ENCODE measurements at places on chromosomes 11 and 22.

GRCh38 chr11:2027708-2028107 lies 30.1 kb upstream of the H19 start:
- no peak for DNase-seq

GRCh38 chr11:132430429-132431062 lies 1060.1 kb downstream of the NTM start:
- DNase-seq = no peak

- no peak for DNase-seq
Observed at GRCh38 chr11:91837411-91838330, 386.9 kb upstream of the FAT3 start.

- no peak for DNase-seq
Observed at GRCh38 chr11:30489076-30489475, 97.1 kb downstream of the MPPED2 start.

GRCh38 chr22:36762687-36763260 lies 13.1 kb downstream of the IFT27 start:
- no peak for DNase-seq

DNA sequence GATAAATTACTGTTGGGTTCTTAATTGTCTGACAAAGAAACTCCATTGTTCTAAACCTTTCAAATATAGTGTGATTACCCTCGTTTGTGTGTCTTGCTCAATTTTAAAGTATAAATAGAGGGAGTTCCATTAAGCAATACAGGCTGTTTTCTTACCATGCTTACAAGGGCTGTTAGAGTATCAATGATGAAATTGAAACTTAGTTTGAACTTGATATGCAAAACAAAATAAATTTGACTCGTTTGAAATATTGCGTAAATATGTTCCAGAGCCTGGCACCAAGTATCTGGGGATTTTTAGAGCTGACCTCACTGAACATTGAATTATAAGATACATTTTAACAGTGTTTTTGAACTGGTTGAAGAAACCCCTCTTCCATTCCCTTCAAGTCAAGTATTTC lies 31.7 kb downstream of the TEAD1 start:
- DNase-seq = no peak

GRCh38 chr22:22799561-22799960 lies 88.1 kb upstream of the IGLL5 start:
- no peak for DNase-seq

GRCh38 chr11:70471254-70471653 lies 72.9 kb downstream of the CTTN start:
- DNase-seq = no peak

DNA sequence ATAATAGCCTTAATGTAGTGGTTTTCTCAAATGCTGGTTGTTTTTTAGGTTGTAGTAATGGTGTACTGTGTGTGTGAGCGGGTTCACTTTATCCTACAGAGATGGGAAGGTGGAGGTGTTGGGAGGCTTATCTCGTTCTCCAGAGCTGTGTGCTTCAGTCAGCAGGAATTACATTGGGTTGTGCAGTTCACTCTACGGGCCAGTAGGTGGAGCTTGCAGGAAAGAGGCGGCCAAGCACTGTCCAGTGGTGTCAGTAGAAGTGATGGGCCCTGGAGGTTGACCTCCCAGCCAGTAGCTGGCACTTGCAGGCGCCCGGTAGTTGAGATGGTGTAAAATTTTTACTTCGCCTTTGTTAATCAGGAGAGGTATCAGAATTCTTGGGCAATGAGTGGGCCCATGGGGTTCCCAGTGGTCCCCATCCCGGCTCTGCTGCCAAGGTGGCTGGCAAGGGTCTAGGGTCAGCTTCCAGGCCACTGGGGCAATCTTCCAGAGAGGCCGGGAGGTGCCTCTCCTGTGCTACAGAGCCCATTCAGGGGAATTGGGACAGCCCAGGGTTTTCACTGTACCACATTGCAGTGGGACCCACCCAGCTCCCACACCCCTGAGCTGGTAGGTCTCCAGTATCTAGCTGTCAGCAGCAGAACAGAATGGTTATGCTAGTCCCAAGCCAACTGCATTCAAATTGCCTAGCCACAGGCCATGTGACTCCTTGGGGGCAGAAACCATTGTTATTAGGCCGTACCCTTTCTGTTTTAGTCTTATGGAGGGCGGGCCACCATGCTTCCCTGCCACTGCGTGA lies 43.9 kb downstream of the BIRC2 start:
- peak; percentile 45 for DNase-seq

GRCh38 chr11:81000735-81001134 lies 1559.9 kb upstream of the TENM4 start:
- DNase-seq = no peak

- no peak for DNase-seq
Observed at GRCh38 chr11:4560467-4560866, 15.5 kb downstream of the OR52M1 start.

DNA sequence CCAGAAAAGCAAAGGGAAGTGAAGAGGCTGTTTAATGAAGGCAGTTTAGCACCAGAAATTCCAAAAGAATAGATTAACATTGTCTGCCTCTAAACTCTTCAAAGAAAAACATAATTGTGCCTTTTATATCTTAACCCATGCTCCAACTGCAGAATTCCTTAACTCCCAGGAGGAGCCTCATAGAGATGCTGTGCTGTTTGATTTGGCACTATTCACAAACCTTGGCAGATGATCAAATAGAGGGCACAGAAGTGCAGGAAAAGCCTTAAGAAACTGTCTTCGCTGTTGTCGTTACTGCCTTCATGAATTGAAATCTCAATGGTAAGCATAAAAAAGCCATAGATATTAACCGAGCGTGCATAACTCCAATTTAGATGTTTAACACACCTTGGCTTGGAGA lies 124.1 kb upstream of the MPPED2 start:
- no peak for DNase-seq

DNA sequence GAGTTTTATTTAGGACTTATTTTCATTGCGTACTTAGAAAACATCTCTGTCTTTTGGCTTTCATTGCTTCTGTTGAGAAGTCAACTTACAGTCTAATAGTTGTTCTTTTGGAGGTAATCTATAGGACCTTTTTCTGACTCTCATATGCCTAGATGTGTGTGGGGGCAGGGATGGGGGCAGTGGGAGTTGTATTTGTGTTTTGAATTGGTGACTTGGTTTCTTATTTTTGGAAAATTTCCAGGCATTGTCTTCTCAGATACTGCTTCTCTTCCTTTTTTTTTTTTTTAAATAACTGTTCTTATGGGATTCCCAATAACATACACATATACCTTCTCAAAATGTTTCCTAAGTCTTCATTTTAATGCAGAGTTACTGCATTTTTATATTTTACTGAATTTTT lies 58.0 kb downstream of the FAR1 start:
- no peak for DNase-seq

DNA sequence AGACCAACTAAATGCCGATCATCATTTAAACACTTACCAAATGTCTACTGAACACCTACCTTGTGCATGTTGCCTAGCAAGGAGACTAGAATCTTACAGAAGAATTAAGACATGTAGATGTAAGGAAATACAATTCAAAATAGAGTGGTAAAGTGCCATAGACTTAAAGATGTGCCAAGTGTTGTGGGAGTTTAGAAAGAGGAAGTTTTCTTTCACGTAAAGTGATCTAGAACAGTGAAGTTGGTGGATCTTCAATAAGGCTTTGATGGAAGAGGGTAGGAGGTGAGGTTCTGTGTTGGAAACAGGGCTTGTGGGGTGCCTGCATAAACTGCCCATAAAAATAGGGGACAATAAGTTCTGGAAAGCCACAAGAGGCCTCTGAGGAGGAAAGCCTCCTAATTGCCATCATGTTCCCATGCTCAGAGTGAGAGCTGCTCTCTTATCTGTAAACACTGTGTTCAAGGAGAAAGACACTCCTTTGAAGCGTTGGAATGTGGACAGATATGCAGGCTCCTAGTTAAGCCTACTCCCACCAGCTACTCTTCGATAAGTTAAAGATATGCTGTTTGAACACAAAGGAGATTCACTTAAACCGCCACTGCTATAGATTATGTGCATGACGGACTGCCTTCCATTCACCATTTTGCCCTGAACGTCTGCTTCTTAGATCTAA lies 66.7 kb downstream of the HSD17B12 start:
- no peak for DNase-seq

DNA sequence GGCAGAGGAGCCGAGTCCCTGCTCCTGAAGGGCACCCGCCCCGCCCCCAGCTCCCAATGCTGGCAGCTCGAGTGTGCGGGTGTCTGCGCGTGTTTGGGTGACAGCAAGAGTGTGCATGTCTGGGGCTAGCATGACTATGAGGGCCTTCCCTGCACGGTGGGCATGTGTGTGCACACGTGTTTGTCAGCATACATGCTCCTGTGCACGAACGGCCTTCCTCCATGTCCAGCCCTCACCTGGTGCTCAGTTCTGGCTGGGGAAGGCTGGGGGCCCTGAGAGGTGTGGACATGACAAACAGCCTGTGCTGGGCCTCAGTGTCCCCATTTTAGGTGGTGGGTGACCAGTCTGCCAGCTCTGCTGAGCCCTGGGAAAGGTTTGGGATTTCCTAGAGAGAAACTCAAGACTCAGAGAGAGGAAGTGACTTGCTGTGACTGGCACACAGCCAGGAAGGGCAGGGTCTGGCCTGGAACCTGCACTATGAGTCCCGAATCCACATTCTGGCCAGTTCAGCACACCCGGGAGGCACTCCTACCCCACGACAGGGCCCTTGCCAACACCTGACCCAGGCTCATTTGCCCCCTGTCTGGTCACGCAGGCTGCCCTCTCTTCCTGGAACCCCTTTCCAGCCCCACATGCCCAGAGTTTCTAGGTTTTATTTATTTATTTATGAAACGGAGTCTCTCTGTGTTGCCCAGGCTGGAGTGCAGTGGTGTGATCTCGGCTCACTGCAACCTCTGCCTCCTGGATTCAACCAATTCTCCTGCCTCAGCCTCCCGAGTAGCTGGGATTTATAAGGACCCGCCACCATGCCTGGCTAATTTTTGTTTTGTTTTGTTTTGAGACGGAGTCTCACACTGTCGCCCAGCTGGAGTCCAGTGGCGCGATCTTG lies 3.3 kb upstream of the SHISA8 start:
- DNase-seq = peak; percentile 52

GRCh38 chr11:10641177-10641911 lies 52.2 kb downstream of the IRAG1 start:
- peak; percentile 57 for DNase-seq

- no peak for DNase-seq
Observed at GRCh38 chr11:105132716-105133511, 6.7 kb downstream of the CARD18 start.

DNA sequence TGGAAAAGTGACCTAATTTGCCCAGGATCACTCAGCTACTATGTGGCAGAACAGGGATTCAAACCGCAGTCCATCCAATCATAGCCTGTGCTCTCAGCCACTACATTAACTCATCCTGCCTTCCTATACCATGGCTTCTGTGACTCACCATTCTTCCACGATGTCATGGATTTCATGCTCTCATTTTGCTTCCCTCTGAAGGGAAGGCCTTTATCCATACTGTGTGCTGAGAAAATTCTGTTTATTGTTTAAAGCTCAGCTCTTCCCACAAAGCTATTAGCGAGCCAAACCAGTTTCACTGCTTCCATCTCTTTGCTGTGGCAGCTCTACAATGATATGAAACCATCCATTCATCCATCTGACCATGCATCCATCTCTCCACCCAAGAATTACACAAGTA lies 289.9 kb downstream of the TENM4 start:
- no peak for DNase-seq

GRCh38 chr11:115112754-115113153 lies 391.5 kb downstream of the CADM1 start:
- DNase-seq = no peak

- no peak for DNase-seq
Observed at GRCh38 chr22:41996826-41997225, 1.8 kb upstream of the WBP2NL start.

DNA sequence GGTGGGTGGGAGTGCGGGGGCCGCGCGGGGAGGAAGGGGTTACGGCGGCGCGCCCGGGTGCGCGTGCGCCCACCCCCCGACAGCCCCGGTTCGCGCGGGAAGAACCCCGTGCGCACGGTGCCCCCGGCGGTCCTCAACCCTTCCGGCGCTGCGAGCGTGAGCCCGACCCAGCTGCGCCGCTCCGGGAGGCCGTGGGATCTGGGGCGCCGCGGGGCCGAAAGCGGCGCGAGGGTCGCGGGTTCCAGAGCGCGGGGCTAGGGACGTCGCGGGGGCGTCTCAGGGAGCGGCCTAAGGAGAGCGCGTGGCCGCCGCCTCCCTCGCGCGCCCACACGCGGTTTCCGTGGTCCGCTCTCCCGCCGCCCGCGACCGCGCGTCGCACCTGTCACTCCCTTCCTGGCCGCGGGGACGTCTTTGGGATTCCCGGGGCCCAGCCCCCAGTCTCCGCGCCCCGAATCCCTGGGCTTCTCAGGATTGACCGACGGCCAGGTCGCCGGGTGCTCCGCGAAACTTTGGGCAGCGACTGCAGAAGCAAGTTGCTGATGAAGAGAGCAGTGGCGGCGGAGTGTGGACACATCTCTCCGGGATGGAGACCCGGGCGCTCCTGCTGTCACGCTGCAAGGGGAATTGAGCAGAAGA lies 582 bp downstream of the SREBF2 start:
- peak; percentile 49 for DNase-seq

DNA sequence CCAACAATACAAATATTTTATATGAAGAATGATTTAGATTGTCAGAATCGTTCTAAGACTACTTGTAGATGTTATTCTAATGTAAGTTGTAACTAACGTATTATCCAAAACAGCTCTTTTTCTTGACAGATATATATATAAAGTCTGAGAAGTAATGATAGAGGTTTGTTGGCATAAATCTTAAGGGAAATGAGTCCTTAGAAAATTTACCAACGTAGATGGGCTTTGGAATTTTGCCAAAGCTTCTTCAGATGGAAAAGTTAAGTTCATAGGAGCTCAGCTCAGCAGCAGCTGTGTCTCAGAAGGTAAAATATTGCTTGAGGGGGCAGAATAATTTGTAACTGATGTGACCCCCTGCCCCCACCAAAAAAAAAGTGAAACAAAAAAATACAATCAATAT lies 66.7 kb downstream of the BID start:
- DNase-seq = no peak

DNA sequence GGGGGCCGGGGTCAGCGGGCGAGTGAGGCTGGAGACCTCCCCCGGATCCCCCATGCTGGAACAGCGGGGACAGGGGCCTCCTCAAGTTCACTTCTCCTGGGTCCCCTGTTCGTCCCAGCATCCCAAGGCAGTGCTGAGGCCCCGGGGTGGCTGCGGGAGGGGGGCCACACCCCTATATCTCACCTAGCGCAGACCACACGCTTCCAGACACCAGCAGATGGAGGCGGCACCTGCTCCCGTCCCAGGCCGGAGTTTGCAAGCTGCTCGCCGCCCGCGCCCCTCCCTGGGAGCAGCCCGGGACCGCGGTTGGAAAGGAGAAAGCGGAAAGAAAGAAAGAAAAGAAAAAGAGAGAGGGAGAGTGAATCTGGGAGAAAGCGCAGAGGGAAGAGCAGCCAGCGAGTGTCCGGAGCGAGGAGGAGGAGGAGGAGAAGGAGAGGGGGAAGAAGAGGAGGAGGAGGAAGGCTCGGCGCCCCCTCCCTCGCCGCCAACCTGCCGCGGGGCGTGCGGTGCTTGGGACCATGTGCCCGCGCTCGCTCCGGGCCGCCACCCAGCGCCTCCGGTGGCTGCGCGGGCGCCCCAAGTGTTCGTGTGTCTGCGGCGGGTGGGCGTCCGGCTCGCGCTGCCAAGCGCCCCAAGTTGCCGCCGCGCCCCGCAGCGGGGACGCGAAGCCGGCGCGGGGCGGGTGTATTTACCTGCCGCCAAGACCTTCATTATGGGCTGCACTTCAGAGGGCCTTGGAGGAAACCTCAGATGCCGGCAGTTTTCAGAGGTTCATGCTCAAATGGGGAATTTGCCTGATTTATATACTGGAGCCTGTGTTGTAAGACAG lies at the start of gene LIF:
LIF (minus strand) TSS at position 775 of the 829 bp plus-strand sequence; CDS start at position 711, 64 bp downstream.
- peak; percentile 39 for DNase-seq

- no peak for DNase-seq
Observed at GRCh38 chr11:83921447-83922192, 635.5 kb upstream of the CCDC90B start.

- DNase-seq = peak; percentile 77
Observed at GRCh38 chr11:61871158-61871597, 20.2 kb downstream of the FADS3 start.
